Glutamatergic neuron (in vitro differentiated cells): ENCODE measurements at places on chromosomes 3 and 15.

DNA sequence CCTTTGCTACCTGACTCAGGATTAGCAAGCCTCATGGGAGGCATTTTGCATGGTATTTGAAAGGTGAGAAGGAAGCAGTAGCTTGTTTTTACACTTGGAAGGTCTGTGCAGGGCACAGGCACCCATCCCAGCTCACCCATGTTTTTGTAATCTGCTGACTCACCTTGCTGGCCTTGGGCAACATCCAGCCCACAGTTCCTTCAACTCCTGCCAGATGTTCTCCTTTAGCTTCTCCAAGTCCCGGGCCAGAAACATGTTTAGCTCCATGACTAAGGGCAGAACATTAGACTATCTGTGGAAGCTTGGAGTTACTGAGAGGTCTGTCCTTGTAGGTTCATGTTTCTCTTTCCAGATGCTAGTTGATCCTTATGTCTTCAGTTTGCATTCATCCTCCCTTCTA is 12.4 kb upstream of the ZNF770 start:
- DNase-seq = no peak

DNA sequence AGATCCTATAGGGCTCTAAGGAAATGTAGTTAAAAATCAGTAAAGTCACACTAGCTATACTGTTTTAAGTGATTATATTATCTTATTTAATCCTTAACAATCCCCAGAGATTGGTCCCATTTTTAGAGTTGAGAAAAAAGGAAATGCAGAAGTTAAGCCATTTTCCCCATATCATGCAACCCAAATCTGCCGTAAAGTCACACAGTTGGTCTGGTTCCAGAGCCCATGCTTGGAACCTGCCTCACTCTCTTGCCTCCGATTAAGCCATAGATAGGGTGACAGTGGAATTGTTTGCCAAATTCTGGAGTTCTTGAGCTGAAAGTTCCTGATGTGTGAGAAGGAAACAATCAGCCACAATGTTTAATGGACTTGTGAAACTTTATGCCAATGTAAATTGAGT is 2.3 kb upstream of the P2RY13 start:
- DNase-seq = no peak

DNA sequence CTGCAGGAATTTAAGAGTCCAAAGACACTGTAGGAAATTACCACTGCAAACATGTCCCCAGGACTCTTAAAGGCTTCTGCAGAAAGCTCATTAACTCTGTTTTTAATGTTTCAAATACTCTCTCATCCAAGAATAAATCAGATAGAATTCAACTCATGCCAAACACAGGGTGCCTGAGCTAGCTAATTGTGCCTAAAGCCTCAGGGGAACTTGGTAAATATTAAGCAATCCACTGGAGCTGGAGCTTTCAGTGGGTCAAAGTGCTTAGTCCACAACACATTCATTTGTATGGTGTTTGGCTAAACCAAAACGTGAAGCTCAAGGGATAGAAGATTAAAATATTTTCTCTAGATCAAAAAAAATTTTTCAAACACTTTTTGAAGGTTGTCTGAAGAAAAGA is 131.4 kb downstream of the THRB start:
- DNase-seq = no peak

GRCh38 chr3:158140396-158140795 is 30.5 kb downstream of the RSRC1 start:
- DNase-seq = no peak

DNA sequence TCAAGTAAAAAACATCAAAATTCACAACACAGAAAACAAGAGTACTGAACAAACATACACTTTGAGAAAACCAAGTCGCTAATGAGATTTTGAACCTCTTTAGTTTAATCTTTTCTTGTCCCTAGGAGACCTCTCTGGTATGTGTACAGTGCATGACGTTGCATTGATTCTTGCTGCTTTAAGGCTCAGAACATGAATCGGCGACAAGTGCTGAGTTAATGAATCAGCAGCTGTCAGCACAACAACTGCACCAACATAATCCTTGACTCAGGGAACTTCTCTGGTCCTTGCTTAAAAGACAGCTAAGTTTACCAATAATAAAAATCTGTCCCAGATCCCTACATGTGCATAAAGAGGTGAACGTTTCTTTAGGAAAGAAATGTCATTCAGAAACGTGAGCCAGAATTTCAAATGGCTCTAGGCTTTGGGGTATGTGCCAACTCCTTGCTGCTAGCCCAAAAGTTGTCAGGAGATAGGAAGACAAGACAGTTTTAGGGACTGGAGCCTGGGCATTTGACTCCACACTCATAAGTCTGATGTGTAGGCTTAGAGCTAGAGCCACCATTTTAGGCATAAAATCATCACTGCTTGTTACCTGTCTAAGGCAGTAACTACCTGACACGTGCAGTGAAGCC is 86.9 kb downstream of the IL5RA start:
- no peak for DNase-seq

DNA sequence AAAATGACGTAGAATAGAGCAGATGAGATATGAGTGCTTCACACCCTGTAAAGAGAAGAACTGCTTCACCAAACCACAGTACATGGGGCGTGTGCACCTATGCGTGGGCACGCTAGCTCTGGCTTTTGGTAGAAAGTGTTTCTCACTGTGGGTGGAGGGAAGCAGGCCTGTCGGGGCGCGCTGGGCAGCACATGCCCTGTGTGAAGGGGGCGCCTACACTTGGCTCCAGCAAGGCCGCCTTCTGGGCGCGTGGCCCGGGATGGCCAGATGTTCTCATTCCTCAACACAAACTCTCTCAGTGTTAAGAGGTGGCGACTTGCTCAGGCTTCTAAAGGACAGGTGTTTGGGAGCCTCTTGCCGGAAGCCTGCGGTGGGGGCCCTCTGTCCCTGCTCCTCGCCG is 90.0 kb downstream of the FBLN2 start:
- no peak for DNase-seq

GRCh38 chr15:25866251-25866650 is 3.1 kb upstream of the ATP10A start:
- DNase-seq = no peak

DNA sequence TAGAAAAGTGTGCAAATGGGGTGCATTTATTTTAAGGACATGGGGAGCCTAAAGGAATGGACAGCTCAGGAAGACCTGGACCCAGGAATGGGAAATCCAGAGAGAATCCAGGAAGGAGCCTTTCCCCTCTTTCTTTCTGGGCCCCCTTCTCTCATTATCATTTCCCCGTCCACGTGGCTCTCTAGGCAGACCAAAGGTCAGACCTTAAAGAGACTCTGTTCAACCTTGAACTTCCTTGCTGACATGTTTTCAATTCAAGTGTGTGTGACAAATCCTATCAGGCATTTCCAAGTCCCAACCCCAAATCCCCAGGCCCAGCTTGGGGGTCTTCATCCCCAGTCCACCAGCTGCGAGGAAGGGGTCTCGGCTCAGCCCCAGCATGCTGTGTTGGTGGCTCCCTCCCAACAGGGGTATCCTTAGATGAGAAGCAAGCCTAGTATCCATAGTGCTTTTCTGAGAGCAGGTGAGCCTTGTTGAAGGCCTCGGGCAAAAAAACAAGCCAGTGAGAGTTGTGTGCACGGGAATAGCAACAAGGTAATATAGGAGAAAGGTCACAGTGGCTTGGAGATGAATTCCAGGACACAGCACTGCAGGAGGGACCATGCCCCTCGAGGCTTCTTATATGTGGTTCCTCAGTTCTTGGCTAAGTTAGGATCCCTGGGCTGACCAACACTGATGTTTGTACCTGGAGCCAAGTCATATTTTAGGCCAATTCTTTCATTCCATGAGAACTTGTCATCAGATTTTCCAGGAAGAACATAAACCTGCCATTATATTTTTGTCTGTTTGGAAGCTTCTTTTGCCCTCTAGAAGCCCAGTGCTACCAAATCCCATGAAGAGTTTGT is 130.0 kb downstream of the ASB7 start:
- DNase-seq = no peak

DNA sequence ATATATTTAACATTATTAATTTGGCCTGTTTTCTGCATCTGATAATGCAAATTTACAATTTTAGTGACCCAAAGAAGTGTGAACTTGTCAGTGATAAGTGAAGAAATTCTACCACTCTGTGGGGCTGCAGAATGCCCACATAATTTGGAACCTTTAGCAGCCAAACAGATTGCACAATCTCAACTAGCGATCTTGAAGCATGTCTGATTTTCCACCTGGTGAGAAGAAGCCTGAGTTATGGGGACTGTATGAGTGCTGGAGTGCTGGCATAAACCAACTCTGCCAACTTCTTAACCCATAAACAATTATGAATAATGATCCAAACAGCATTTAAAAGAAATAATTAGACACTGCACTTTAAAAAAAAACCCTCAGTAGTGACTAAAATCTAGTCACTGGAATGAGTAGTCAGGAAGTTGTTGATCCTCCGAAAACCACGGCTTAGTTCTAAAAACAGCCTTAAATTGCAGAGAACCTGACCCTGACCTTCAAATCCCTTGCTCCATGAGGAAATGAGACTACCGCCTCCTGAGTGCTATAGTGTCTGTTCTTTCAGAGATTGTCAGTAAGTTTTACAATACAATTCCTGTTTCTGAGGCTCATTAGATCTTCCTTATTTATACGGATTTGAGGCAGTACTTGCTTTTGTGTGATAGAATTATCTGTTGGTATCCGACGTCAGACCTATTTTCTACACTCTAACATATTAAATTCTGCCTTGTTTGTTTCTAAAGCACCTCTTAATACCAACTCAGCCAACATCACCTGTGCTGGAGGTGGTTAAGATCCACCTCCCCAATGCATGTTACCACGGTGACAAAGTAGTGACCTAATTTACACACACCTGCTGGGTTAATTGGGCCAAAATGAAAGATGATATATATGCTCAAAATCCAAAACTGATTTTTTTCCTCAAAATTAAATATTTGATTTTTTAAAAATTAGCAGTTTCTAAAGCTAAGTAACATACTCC is 267.7 kb downstream of the ZBTB20 start:
- DNase-seq = no peak

DNA sequence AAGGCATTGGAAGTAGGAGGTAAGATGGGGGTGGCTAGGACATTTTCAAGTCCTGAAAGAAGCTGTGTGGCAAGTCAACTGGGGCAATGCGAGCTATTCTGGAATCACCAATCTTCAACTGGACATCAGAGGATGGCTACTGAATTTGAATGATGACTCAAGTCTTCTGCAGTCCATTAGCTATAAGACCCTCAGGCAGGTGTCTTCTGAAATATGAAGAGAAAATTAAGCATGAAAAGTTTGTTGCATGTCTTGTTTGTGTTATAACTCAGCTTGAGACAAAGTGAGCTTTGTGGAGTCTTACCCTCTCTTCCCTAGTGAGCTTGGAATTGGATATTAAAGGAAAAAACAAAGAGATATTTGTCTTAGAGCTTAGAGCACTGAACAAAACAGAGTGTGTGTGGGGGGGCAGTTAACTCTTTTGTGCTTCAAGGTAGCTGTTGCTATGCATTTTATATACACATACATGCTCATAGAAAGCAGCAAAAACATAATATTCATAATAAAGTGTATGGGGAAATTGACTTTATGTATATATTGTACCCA is 979.1 kb downstream of the MCTP2 start:
- DNase-seq = no peak

DNA sequence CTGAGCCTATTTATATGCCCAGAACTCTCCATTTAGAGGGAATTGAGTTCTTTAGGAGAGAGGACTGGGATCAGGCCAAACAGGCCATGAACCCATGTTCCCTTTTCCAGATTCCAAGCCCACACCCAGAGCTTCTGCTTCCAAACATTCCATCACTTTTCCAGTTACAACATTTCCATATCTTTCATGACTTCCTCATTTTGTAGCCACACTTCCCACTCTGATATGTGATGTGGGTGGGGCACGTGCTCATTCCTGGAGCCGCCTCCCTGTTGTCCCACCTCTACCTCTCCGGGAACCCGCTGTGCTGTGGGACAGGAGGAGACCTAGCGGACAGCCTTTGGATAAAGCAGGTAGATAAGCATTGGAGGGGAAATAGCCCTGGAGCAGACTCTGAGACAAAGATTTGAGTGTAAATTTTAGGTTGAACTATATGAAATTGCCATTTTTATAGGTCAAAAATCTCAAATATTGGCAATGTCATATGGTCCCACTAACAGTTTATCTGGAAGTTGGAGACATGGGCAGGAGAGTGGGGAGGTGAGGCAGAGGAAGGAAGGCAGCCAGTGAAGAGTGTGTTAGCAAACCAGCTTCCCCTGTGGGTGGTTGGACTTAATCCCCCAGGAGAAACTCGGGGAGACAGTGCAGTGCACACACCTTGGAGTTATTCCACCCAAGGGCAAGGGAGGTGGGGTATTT is 31.8 kb downstream of the CYP8B1 start:
- no peak for DNase-seq

- DNase-seq = no peak
These were observed 11.0 kb upstream of the LRRC31 start for GRCh38 chr3:169880576-169881250.

- no peak for DNase-seq
These were observed 88.4 kb upstream of the TBC1D5 start for GRCh38 chr3:17830788-17831187.

GRCh38 chr15:82263350-82263749 is 732 bp downstream of the SAXO2 start:
- DNase-seq = no peak

GRCh38 chr3:49012441-49013017 is 5.3 kb downstream of the WDR6 start:
- DNase-seq = no peak

- DNase-seq = no peak
These were observed 55.1 kb downstream of the FOXB1 start for GRCh38 chr15:60059186-60059585.

DNA sequence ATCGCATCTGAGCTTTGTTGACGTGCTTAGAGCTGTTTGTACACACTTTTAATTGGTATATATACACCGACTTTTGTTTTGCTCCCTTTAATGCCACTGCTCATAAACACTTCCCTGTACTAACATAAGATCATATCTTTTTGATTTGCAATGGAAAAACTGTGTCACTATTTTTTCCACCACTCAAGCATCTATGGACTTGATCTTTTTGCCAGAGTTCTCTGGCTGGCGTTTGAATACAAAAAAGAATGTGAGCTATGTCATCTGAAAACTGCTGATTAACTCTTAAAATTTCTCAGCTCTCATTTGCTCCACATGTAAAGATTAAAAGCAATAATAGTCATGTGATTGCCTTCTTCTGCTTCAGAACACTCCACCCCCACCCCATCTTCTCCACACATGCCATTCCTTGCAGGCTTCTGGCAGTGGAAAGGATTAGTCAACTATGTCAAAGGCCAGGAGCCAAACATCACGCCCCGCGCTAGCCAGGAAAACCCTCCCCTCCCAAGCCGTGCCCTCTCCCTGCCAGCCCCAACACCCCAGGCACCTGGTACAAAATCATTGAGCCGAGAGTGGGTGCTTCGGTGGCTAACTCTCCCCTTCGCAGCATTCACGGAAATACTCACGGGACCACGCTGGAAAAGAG is 123.4 kb upstream of the MEF2A start:
- no peak for DNase-seq

DNA sequence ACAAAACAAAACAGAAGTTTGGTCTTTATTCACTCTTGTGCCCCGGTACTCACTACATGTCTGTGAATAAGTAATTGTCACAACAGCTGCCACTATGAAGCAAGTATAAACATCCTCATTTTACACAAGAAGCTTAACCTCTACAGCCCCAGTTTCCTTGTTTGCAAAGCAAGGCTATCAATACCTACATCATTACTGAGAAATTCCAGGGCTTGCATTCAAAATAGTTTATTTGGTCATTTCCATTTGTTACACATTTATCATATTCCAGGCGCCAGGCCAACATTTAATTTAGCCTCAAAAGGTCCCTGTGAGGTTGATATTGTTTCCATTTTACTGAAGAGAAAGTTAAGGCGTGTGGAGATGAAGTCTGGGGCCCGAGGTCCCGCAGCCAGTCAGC is 161.4 kb upstream of the LRTM1 start:
- no peak for DNase-seq
